Thyroid gland (tissue), 4 donors: ENCODE measurements at places on chromosomes 3 and 15.

DNA sequence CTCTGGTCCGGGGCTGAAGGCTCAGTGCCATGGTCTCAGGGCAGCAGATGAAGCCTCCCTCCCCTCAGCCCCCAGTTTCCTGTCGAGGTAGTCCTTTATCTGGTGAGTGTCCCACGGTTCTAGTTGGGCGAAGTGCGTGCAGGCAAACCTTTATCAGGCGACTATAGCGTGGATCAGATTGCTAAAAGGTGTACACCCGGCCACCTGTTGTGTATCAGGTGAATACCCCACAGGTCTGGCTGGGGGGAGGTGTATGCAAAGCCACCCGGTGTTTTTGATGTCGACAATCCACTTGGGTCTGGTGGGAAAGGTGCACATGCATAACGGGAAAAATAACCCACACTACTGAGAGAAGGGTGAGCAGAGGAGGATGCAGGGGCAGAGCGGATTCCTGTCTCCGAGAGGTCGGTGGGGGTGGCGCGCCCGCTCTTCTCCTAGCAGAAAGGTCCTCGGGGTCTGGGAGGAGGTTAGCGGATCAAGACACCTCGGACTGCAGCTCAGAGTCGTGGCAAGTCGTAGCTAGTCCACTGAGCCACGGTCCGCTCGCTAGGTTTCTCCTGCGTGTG, 507 bp downstream of the SLC12A6 start:
- H3K36me3 ChIP-seq, result peaks cover 11% of the 10 kb centered on the region
- peaks cover 30% of the 10 kb centered on the region for H3K4me1 ChIP-seq
- DNase-seq, result peak; percentile 14
- H3K4me3 ChIP-seq, result peak overlapping the region; percentile 98
- no peaks in the 10 kb centered on the region for H3K27me3 ChIP-seq

- no peak overlapping the region for H3K4me3 ChIP-seq
- peaks cover 13% of the 10 kb centered on the region for H3K4me1 ChIP-seq
- H3K27ac ChIP-seq, result no peak overlapping the region
These were observed 73.6 kb downstream of the EEFSEC start for GRCh38 chr3:128226795-128227395.

- H3K4me1 ChIP-seq, result no peaks in the 10 kb centered on the region
- H3K36me3 ChIP-seq, result no peaks in the 10 kb centered on the region
- no peaks in the 10 kb centered on the region for H3K27me3 ChIP-seq
- no peak overlapping the region for H3K27ac ChIP-seq
- no peak for DNase-seq
These were observed 46.1 kb downstream of the SOX2 start for GRCh38 chr3:181757694-181758306.

- no peaks in the 10 kb centered on the region for H3K4me1 ChIP-seq
- H3K4me3 ChIP-seq, result no peak overlapping the region
- no peaks in the 10 kb centered on the region for H3K27me3 ChIP-seq
- no peak for DNase-seq
- no peak overlapping the region for H3K27ac ChIP-seq
These were observed 325.2 kb upstream of the NR2E3 start for GRCh38 chr15:71485094-71485693.

- H3K27me3 ChIP-seq, result no peaks in the 10 kb centered on the region
- no peak overlapping the region for H3K27ac ChIP-seq
- H3K4me1 ChIP-seq, result no peaks in the 10 kb centered on the region
- H3K36me3 ChIP-seq, result no peaks in the 10 kb centered on the region
- no peak overlapping the region for H3K4me3 ChIP-seq
- no peak for DNase-seq
These were observed 25.8 kb downstream of the CHRM5 start for GRCh38 chr15:33994005-33994615.

DNA sequence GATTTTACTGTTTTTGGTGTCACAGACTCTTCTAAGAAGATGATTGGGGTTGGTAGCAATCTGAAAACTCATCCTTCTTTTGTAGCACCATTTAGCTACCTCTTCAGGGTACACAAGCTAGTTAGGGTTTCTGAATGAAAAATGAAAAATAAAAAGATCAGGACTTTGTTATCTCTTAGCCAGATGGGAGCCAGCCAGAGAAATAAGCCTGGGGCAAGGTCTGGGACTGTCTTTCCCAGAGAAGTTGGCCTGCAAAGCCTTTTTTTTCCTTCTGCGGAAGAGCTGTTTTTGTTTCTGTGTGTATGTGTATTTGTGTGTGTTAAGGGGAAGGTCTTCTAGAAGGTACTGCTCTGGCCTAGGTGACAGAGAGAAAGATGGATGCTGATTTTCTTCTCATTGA, 150.7 kb upstream of the AGTR1 start:
- no peak overlapping the region for H3K4me3 ChIP-seq
- no peaks in the 10 kb centered on the region for H3K27me3 ChIP-seq
- H3K4me1 ChIP-seq, result no peaks in the 10 kb centered on the region
- DNase-seq, result no peak
- no peak overlapping the region for H3K27ac ChIP-seq
- H3K36me3 ChIP-seq, result no peaks in the 10 kb centered on the region

- H3K4me3 ChIP-seq, result no peak overlapping the region
- H3K4me1 ChIP-seq, result no peaks in the 10 kb centered on the region
- no peaks in the 10 kb centered on the region for H3K27me3 ChIP-seq
These were observed 86.1 kb downstream of the ADAMTS17 start for GRCh38 chr15:100255644-100256043.
